ENCODE measurements at places on chromosomes 1 and 21.
A peak's percentile ranks its signal among the peaks of the same experiment; 100 is the strongest.

GRCh38 chr1:97505816-97506215 lies 415.0 kb downstream of the DPYD start:
- no peak for DNase-seq

GRCh38 chr21:29712818-29713217 lies 227.0 kb downstream of the GRIK1 start:
- DNase-seq = no peak

DNA sequence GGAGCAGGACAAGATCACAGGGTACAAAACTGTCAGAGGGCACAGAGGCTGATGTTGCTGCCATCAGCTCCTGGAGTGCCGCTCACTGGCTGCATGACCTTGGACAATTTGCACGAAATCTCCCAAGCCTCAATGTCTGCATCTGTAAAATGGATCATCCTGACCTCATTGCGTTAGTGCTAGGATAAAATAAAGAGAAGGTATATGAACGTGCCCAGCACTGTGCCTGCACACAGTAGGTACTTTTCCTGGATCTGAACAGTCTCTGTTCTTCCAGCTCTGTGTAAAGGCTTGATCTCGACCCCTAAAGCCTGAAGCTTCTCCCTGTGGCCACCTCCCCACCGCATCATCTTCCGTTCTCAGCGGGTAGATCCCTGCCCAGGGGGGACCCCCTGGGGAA lies 12.9 kb downstream of the TNFRSF1B start:
- DNase-seq = no peak

GRCh38 chr1:182281541-182281940 lies 110.0 kb downstream of the GLUL start:
- no peak for DNase-seq

DNA sequence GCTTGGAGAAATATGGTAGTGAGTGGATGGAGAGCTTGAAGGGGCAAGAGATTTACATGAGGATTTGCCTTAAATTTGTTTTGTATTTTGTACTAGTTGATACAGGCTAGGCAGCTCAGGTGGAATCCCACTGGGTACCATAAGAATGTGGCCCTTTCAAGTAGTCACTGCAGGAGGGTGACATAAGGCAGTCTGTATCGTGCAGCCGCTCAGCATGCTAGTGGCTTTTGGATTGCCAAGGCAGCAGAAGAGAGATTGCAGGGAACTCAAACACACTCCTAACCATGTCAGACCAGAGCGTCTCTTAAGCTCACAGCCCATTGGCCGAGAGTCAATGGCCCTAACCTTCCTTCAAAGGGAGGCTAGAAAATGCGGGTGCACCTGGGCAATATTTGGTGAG lies 420.0 kb downstream of the ADGRL2 start:
- no peak for DNase-seq

DNA sequence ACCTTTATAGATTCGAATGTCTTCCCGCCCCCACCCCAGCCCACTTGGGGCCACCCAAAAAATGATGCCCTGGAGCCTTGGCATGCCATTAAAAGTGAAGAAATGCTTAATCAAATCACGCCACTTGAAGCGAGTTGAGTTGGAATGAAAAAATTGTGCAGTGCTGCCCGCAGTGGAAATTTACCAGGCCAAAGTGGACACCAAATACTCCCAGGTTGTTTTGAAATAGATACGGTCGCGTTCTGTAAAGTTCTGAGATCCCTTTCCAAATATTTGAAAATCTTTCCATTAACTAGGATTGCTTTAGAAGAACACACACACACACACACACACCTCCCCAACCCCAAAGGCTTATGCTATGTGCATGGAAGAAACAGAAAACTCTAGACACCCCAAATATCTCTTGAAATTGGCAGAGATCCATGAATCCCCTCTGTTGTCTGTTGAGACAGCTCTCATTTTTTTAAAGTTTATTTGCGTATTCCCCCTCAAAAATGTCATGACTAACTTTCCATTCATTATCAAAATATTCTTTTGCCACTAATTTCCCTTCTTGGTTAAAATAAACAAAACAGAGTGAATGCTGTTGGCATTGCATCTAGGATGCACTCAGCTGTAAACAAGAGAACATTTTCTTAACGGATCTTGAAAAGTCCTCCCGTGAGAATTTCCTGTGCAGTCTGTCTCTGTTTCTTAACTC lies 142.3 kb upstream of the KCNE2 start:
- no peak for DNase-seq

GRCh38 chr1:92964998-92965397 lies 3.7 kb upstream of the DIPK1A start:
- DNase-seq = no peak

- DNase-seq = peak; percentile 24
Measured at GRCh38 chr1:60620087-60620486, 462.3 kb upstream of the NFIA start.

GRCh38 chr21:45551316-45551715 lies 9.1 kb upstream of the SLC19A1 start:
- DNase-seq = no peak

DNA sequence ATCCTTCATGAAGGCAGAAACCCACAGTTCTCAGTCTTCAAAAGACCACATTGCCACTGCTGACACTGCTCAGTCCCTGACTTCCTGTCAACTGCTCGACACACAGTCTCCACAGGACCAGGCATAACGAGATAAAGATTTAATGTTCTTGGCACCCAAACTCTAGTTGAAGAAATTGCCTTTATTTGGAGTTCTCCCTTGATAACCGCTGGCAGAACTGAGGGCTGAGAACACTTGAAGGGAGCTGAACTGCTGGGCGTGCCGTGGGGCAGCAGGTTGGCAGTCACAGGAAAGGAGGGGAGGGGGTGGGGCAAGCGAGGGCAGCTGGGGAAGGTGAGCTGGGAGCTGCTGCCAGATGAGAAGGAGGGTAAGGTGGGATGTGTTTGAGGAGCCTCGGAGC lies 15.9 kb downstream of the HENMT1 start:
- no peak for DNase-seq

DNA sequence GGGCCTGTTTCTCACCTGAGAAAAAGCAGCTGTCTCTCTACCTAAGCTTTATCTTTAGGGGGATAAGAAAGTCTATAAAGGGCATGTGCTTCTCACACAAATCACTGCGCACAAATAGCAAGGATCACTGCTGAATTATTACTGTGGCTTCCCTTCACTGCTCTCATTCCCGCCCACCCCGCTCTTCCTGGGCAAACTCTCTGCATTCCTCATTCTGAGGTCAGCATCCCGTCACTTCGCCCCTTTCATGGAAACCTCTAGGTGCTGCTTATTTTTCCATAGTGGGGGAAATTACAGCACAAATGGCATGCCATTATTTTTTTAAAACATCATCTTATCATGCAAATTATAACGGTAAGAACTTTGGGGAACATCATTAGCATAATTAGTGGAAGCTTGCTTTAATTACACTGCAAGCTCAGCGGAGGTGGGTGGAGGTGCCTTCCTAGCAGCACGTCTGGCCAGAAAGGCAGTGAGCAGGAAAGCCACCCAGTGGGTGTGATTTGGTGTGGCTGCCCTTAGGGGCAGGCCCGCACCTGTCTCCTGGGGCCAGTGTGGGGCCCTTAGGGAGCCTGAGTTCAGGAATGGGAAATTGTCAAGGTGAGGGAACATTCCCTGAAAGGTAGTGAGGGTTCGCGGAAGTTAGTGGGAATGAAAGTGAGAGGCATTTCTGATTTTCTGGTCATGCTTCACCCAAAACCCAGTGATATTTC lies 105.9 kb downstream of the LAMC2 start:
- peak; percentile 57 for DNase-seq

DNA sequence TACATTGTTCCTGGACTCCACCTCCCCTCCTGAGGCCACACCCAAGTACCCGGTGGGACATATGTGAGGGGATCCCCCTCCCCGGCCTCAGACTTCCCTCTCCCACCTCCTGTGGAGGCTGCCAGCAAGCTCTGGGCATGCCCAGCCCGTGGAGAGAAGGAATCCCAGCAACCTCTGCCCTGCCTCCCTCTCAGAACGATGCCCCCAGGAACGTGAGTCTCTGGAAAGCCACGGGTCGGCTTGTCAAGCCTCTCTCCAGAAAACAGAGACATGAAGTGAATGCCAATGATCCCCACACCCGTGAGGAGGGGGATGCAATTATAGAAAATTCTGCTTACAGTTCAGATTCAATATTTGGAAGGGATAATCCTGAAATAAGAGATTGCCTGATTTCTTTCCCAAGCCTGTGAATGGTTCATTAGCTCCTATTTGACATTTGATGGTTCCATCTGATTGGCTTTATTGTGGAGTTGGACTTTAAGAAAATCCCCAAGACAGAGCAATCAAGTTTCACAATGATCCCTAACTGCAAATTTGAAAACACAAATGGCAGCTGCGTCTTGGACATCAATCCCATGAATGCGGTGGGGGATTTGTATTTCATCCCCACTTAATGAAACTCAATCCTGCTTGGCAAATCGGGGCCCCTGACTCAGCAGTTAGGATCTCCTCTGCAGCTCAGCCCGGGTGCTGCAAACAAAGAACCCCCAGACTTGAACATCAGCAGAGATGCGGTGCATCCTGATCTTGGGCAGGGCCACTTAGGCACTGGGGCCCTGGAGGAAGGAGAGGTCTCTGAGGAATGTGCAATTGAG lies 9.1 kb upstream of the GUCA2B start:
- no peak for DNase-seq

GRCh38 chr1:232276651-232277050 lies 353.3 kb downstream of the SIPA1L2 start:
- DNase-seq = no peak

- no peak for DNase-seq
Measured at GRCh38 chr1:108767708-108768107, 21.2 kb downstream of the STXBP3 start.

GRCh38 chr1:2448098-2448445 lies 28.0 kb upstream of the PLCH2 start:
- DNase-seq = no peak

DNA sequence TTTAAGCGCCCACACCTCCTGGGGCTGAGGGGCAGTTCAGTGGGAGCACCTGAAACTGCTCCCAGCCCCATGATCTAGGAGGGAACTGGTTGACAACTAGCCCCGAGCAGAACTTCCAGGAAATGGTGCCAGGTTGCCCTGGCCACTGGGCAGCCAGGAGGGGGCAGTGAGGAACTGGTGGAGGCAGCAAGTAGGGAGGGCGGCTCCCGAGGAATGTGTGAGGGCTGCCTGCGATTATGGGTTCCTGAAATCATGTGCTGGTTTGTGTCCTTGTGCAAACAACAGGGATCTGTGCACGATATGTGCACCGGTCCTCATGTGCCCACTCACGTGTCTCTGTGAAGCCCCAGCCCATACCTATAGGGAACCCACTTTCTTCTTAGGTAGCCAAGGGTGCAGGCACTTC lies 9.9 kb downstream of the GPR3 start:
- peak; percentile 81 for DNase-seq

GRCh38 chr1:158148468-158148867 lies 32.2 kb upstream of the CD1D start:
- no peak for DNase-seq

DNA sequence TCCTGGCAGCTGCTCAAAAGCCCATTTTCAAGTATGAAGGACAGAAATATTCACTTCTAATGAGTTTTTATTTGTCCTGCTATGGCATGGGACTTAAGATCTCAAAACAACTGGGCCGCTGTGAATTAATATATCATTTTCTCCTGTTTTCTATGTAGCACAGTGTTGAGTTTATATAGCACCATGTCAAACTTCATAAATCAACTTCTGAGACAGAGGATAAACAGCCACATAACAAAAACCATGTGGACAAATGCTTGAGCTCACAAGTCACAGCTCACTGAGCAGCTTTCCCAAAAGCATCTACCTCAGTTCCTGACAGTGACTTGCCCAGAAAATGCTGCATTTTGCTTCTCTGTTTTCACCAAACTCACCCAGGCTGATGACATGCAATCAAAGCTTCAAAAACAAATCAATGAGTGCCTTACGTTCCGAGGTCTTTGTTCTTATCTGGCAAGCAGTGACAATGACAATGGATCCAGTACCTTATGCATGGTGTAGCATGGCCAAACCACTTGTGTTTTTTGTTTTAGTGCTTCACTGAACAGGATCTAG lies 722.6 kb downstream of the LRRIQ3 start:
- DNase-seq = no peak

GRCh38 chr1:27656157-27656893 lies 15.7 kb downstream of the IFI6 start:
- peak; percentile 80 for DNase-seq

GRCh38 chr1:162232034-162232711 lies 144.5 kb downstream of the SPATA46 start:
- DNase-seq = no peak

GRCh38 chr1:199550199-199551065 lies 477.1 kb upstream of the NR5A2 start:
- no peak for DNase-seq

GRCh38 chr1:28510970-28511440 lies 5.2 kb downstream of the RCC1 start:
- DNase-seq = no peak

DNA sequence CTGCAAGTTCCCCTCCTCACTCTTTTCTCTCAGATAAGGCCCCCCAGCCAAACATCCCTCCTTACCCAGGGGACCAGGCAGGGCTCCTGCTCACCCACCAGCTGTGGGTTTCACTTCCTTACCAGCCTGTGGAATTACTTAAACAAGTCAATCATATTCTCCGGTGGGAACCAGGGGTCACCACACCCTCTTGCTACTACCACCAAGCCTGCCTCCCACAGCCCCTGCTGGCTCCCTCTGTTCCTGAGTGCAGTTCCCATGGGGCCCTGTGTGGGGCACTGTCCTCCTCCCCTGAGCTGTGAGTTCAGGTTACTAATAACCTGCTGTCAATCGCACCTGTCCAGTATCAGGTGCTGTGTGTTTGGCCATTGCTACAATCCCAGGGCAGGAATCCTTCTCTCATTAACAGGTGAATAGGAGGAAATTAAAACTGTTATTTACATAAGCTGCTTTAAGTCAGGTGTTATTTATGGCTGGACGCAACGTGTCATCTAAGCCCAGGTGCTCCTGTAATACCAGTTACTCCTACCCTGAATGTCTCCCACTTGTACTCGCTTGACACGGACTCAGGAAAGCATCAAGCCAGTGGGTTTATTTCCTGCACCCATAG lies 53.1 kb upstream of the LBR start:
- DNase-seq = no peak

GRCh38 chr1:10152709-10153284 lies 57.6 kb upstream of the KIF1B start:
- DNase-seq = peak; percentile 31

- DNase-seq = no peak
Measured at GRCh38 chr21:39675993-39676661, 63.4 kb downstream of the B3GALT5 start.

DNA sequence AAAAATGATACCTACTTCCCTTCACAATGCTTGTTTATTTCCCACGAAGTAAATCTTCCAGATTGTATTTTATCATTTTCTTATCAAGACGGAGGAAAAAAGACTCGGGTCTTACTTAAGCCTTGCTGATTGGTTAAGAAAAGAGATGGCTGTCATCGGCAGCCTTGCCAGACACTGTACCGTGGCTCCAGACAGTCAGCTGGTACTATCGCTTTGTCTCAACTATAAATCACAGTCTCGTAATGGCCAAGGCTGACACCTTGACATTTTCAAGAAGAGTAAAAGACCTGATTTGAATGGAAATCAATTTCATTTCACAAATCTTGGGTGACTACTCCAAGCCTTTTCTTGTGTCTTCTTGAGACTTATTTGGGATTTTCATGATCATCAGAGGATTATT lies 868.0 kb downstream of the USP25 start:
- no peak for DNase-seq

GRCh38 chr1:152168535-152168868 lies 9.5 kb upstream of the RPTN start:
- DNase-seq = no peak
